ENCODE measurements at places on chromosomes 4 and X. TPM values are rescaled to one million over a fixed set of nuclear protein-coding genes. Genes with fewer than 3 reads are reported as not detected.

GRCh38 chr4:182604953-182605352, 312.2 kb downstream of the DCTD start:
- no peak for DNase-seq

DNA sequence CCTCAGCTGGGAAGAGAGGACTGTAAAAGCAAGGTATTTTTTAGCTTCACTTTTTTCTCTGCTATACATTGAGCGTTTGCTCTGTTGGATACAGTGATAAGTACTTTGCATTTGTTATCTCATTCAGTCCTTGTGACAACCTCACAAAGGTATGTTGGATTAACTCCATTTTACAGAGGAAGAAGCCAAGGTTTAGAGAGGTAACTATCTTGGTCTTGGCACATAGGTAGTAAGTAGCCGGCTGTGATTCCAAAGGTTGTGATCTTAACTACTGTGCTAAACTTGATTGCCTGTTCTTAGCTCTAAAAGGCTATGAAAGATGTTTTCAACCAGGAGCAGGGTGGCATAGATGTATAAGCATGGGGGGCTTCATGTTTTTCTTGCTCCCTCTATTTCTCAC, 134.4 kb downstream of the POLA1 start:
- DNase-seq, result no peak

SH3D19 gene
- 27.5 TPM for polyA plus RNA-seq

DNA sequence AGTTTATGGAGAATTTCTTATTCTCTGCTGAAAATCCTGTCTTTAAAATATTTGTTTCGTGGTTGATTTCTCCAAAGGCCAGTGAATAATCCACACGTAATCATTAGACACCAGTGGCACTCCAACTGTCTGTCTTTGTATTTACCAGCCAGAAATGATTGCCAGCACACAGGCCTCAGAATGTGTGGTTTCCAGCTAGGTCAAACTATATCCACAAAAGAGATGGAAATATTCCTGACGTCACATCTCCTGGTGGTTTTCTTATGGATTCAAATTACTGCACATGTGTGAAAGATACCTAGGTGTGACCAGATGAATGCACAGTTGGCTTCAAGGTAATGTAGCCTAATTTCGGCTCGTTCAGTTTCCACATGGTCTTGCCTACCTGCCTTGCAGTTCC, 27.2 kb upstream of the TENM3 start:
- DNase-seq, result no peak

PTPN13 gene
- 161 TPM for polyA plus RNA-seq

All from right renal cortex interstitium (tissue), 3 donors.